ENCODE measurements at places on chromosomes 4 and X.
A peak's percentile ranks its signal among the peaks of the same experiment; 100 is the strongest.

DNA sequence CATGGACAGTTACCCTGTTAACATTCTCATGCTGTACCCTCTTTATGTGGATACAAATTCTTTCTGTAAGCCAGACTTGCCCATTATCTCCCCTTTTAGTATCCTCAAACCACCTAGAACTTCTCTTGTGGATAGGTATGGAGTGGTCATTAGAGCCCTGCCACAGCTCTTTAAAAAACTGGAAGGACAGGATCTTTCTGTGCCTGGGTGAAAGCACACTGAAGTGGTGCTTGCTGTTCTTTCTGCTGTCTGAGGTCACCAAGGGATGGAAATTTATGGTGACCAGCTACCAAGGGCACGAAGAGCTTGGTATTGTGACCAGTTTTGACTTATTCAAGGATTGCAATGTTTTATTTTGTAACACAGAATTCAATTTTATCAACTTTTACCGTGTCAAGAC lies 344.2 kb downstream of the CBLL2 start:
- DNase-seq, result no peak

DNA sequence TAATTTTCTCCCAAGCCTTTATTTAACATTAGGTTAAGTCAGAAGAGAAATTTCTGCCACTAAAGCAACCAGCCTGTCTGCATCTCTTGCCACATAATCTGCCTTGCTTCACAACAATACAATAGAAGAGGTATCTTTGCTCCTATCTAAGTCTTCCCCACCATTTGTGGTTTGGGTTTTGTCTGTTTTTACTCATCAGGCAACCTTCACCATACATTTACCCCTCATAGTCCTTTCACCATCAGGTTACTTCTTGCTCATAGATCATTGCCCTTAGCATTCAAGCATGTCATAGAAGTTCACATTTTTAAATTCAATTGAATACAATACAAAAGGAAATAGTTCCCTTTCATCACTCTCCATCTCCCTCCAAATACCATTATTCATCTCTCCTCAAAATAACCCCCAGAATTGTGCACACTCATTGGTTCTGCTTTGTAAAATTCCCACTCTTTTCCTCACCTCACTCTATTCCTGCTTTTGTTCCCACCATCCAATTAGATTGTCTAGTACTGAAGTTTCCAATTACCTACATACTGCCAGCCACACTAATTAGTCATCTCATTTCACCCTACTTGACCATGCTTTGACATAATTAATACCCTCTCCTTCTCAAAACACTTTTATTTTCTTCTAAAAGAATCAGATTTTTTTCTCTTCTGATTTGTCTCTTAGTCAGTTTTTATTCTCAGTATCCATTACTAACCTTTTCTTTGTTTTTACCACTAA lies 1957.0 kb upstream of the AGA start:
- DNase-seq, result no peak

DNA sequence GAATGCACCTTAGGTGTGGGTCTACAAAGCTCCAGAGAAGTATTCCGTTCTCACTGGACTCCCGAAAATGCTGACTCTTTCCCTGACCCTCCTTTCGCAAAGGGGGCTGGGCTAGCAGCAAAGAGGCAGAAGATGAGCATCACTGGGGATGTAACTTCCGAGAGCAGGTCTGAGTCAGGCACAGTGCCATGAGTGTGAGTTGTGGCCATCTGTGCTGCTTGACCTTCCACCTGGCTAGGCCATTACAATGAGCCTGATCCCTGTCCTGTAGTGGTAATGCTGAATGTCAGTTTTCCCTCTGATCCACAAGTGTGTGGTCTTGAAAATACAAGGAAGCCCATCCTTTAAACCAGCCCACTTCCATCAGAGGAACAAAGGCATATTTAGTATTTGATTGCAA lies 479.4 kb downstream of the AFF2 start:
- DNase-seq, result no peak

- no peak for DNase-seq
Measured at GRCh38 chr4:2015008-2015407, 6.2 kb upstream of the NELFA start.

DNA sequence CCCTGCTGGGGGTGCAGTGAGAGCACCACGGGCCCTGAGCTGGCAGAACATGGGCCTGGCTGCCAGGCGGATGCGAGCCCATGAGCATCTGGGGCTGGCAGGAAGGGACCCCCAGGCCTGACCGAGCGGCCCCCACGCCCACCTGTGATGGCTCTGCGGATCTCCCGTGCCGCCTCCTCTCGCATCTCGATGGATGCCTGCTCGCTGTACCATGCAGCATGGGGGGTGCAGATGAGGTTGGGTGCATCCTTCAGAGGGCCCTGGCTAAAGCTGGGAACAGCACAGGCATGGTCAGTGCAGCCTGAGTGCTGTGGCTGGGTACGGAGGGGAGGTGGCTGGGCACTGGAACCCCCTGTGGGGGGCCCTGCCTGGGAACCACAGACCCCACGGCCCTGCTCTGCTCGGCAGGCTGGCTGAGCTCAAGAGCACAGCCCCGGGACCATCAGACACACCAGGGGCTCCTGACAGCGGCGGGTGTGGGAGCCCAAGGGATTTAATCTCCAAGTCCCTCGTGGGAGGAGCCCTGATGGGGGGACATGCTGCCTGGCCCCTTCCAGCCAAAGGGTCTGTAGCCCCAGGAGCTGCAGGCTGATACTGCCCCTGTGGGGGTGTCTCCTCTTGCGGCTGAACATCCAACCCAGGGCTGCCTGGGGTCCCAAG lies 35.5 kb downstream of the CTBP1 start:
- DNase-seq, result no peak

DNA sequence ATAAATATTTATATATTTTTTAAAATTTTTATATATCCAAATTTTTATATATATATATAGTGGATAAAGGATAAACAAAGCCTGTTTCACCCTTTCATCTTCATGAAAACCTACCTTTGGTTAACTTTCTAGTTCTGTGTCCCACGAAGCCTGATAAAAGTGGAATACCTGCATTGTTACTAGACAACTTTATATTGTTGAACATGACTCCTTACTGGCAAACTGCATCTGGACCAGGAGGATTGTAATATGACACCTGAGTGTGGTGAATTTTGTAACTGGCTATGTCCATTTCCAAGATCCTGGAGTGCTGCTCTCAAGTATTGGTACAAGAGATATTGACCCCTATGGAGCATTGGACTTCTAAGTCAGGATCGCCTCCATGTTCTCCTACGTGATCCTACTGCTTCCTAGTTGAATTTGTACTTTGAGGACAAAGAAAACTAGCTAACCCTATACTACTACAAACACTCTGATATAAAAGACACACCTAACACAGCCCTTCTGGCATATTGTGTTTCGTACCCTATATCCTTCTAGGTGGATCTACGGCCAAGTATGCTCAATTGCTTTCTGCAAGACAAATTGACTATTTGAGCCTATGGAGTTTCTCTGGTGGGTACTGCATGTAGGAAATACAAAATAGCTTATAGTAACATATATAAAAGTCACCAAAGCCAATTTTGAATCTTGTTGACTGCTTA lies 61.3 kb upstream of the PRRG1 start:
- no peak for DNase-seq

DNA sequence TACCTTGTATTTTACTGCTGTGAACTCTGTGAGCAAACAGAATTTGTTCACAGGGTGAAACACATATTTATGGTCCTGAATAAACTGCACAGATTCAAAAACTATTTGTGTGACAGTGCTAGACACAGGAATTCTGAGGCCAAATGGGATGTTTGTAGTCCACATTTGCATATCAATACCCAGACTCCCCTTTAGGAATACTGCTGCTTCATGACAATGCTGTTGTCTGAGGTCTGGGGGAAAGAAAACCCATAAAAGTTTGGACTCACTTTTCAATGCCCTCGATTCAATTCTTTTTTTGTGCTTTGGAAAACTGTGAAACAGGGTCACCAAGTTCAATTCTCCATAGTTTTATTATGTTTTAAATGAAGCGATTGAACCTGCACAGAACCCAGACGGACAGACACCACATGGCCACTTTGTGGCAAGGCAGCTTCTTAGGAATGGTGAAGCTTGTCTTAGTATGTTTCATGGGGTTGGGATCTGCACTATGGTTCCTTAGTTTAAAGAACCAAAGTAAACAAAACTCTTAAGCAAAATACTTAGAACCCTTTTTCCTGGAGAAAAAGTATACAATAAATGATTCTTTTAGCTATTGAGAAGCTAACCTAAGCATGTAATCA lies 92.3 kb upstream of the MAD2L1 start:
- no peak for DNase-seq

DNA sequence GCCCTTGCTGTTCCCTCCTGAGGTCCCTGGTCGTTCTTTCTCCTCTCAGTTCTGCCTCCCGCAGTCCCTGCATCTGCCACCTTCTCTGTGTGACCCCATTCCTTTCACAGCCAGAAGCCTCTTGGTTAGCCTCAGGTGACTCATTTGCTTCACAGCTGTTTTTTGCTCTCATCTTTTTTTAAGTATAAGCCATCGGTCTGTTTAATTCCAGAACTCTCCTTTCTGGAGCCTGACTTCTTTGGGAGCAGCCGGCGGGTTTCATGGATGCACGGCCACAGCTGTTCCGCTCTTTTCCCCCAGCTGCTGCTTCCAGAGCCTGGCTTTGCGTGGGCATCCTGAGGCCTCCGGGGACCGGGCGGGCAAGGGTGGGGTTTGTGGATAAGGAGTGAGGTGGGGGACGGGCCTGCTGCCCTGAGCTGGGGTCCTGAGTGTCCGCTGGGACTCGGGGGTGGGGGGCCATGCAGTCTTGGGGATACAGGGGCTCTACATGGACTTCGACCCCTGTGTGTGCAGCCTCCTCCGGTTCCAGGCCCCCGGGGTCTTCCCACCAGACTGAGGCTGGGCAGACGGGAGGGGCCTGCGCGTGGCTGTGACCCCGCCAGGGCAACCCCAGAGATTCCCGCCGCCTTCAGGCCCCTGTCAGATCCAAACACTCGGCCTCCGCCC lies 46.7 kb downstream of the PCGF3 start:
- no peak for DNase-seq

GRCh38 chrX:41596596-41596995 lies 92.2 kb upstream of the GPR34 start:
- DNase-seq, result no peak

DNA sequence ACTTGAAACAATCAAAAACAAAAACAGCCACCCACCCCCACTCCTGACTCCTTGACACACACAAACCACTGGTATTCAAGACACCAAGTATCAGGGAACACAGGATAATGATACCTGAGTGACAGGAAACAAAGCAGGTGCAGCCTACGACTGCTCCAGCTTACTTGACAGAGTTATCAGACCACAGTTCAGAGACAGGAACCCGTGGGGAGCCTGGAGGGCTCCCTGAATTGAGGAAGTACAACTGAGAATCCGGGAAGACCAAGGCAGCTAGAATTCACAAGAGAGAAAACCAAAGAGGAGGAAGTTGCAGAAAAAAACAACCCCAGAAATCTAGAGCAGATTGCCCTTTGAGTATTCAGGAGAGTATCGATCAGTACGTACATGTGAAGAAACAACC lies 20.5 kb downstream of the COMMD8 start:
- no peak for DNase-seq

- DNase-seq, result peak; percentile 22
Measured at GRCh38 chrX:70262952-70263567, 3.1 kb upstream of the P2RY4 start.

DNA sequence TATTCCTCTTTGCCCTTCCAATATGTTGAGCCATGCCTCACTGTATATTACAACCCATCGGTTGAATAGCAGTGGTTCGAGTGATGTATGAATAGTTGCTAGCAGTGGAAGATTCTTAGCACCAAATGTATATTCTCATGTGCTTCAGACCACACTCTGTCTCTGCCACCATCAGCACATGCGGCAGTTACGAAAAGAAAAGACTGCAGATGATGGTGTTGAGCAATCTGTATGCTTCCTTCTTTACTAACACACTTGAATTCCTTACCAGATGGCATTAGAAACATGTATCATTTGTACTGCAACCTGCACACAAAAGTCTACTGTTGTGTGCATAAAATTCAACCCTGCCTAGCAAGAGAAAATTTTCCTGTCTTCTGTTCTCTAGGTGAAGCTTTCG lies 214.6 kb downstream of the ENOX2 start:
- no peak for DNase-seq

DNA sequence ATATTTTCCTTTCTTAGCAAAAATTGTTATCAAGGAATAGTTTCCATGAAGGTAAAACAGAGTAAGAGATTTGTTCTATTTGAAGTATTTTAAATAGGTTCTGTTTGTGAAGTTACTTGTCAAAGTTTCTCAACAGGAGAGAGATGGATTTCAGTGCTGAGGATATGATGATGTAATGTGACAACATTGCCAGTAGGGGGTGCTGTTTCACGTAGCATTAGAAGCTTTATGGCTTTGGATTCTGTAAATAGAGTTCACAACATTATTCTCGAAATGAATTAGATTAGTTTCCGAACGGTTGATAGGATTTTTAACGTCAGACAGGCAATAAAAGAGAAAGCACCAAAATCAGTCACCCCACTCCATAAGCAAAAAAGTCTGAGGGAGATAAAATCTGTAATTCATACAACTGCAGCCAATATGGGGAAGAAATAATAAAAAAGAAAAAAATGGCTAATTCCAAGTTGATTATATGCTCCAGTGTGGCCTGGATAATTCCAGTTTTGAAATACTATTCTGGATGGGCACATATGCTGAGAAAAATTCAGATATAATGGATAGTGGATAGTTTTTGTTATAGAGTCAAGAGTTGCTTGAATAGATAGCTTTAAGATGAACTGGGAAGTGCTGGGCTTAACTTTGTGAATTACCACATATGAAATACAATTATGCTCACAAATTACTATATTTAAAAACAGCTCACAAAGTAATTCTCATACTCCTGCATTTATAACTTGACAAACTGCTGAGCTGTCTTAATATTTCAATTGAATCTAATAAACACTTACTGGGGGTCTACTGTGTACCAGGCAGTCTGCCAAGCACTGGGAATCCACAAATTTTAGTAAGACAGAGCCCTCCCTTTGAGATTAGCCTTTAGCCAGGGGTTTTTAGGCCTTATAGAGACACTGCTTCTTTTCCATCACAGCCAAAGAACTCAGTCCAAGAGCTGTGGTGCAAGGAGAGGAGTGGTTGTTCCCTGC lies 109.1 kb downstream of the GPAT3 start:
- peak; percentile 54 for DNase-seq

- no peak for DNase-seq
Measured at GRCh38 chr4:5757954-5758353, 47.0 kb downstream of the EVC start.

- no peak for DNase-seq
Measured at GRCh38 chrX:16552546-16552945, 97.4 kb upstream of the S100G start.

DNA sequence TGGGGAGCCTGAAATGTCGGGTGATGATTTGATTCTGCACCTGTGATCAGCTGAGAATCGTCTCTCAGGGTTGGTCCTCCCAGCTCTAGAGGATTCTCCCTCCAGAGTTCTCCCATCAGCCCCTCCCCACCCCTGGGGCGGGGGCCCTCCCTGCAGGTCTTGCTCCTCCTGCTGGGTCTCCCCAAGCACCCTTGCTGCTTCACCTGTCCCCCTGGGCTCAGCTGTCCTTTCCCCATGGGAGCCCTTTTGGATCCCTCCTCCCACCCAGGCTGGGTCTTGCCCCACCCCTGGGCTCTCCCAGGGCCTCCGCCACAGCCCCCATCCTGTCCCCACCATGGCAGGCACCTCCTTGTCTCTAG lies 22.2 kb downstream of the PSAPL1 start:
- no peak for DNase-seq

All from NCI-H1092 treated with DMSO at 0.1 percent for 48 hours (cell line).